CD8-positive, alpha-beta memory T cell (primary cell): ENCODE measurements at places on chromosomes 4 and X.
A peak's percentile ranks its signal among the peaks of the same experiment; 100 is the strongest.

DNA sequence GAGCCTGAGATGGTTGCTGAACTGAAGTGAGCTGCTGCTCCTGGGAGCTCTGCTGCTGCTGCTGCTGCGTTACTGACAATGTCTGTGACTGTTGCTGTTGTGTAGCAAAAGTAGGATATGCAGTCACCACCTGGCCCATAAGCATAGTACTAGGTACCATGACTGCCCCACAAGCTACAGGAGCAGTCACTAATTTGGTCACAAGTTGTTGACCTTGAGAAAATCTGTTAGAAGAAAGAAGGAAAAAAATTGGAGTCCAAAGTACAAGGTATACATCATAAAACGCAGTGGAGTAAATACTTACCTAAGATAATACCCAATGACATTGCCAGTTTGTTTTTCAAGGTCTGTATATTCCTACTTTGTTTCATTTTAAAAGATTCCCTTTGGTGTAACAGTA lies 42.6 kb downstream of the TMEM165 start:
- no peak for DNase-seq

DNA sequence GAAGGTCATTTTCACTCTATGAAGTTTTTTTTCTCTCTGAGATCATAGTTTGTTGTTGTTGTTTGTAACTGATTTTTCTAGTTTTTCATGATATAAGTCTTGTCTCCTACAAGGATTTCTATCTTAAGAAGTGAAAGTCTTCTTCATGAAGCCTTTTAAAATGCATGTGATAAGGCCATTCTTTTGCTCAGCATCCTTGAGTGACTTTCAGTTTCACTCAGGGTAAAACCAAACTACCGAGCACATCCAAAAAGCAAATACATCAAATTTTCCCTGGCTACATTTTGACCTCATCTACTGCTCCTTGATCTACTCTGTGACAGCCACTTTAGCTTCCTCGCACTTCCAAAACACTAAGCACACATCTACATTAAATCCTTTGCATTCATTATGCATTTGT lies 580.7 kb downstream of the KCTD8 start:
- no peak for DNase-seq

- no peak for DNase-seq
Observed at GRCh38 chrX:40107291-40108161, 9.8 kb upstream of the BCOR start.

- no peak for DNase-seq
Observed at GRCh38 chr4:83449009-83449408, 6.6 kb downstream of the HELQ start.

GRCh38 chr4:141410839-141411238 lies 190.1 kb downstream of the ZNF330 start:
- no peak for DNase-seq

GRCh38 chrX:154727871-154728270 lies 23.0 kb downstream of the GAB3 start:
- no peak for DNase-seq

DNA sequence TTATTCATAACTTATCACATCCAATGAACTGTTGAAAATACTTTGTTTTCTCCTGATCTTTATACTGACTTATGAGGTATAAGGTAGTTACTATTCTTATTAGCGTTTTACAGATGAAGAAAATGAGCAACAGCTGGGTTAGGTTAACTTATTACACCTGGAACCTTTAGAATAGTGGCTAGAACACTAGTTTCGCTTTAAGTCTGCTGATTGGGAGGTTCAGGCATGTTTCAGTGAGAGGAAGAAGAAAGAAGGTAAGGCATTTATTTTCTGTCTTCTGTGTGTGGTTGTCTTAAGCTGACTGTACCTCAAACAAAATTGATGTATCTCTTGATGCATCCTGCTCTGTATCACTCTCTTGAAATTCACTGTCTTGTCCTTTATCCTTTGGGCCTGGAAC lies 302.5 kb downstream of the GRID2 start:
- no peak for DNase-seq

GRCh38 chr4:15963001-15963451 lies at the start of gene FGFBP2:
Gene FGFBP2, minus strand, starts transcription at chr4:15963175. Its CDS starts 46 bp downstream, at chr4:15963129.
- peak; percentile 64 for DNase-seq

- DNase-seq = no peak
Observed at GRCh38 chrX:29940750-29941149, 274.6 kb upstream of the MAGEB2 start.

DNA sequence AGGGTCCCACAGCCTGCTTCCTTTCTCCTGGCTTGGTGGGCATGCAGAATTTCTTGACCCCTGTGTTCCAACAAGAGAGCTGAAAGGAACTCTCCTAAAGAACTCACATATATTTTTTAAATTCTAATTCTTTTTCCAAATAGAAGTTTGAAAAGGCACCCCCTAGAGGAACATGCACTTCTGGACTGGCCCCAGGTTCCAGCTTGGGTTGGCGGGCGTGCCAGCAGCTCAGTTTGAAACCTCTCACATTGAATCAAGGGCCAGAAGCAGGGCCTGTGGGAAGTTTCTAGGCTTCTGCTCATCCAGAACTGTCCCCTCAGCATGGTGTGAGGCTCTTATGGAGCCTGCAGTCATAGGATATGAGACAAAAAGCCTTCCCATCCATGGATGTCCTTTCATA lies 132.6 kb downstream of the ATG4A start:
- DNase-seq = no peak

- no peak for DNase-seq
Observed at GRCh38 chr4:131304686-131305085, 1844.4 kb upstream of the PCDH10 start.

DNA sequence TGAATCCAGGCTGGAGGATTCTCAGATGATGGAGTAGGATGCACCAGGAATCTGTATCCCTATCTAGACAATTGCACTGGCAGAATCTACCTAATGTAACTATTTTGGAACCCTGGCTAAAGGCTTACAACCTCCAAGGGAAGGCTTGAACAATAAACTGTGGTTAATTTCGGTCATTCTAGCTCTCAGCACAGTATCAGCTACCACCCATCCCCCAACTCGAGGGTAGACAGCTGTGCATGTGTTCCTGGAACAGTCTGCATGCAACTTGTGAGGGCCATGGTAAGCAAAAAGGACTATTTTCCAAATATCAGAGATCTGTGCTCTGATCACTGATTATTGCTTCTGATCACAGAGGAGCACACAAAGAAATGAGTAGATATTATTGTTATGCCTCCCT lies 34.0 kb downstream of the ELF2 start:
- DNase-seq = no peak

DNA sequence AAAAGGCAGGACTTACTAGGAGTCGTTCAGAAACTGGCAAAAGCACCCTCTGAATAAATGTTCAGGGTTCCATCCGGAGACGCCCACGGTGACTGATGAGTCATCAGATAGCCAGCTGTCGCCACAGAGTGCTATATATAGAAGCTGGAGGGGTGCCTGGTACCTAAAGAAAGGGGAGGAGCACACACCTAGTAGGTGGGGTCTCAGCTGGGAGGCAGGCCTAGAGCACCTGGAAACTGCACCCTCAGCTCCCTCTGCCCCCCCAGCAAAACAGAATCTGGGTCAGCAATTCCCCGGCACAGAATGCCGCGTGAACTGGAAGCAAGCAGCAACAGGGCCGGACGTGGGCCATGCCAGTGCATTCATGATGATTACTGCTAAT lies 242.0 kb downstream of the BCOR start:
- DNase-seq = peak; percentile 71

DNA sequence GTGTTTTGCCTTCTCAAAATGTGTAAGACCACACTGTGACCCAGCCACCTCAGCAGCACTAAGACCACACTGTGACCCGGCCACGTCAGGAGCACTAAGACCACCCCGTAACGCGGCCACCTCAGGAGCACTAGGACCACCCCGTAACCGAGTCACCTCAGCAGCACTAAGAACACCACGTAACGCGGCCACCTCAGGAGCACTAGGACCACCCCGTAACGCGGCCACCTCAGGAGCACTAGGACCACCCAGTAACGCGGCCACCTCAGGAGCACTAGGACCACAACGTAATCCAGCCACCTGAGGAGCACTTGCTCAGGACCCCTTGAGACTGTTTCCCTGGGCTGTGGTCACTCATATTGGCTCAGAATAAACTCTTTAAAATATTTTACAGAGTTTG lies 71.7 kb downstream of the MTNR1A start:
- DNase-seq = no peak

GRCh38 chr4:78922207-78922606 lies 17.0 kb downstream of the PAQR3 start:
- DNase-seq = no peak

GRCh38 chr4:4320951-4321714 lies 31.1 kb downstream of the ZBTB49 start:
- no peak for DNase-seq

GRCh38 chr4:78002260-78002659 lies 54.9 kb upstream of the FRAS1 start:
- no peak for DNase-seq

GRCh38 chr4:138938366-138938690 lies 77.3 kb upstream of the NOCT start:
- DNase-seq = no peak

DNA sequence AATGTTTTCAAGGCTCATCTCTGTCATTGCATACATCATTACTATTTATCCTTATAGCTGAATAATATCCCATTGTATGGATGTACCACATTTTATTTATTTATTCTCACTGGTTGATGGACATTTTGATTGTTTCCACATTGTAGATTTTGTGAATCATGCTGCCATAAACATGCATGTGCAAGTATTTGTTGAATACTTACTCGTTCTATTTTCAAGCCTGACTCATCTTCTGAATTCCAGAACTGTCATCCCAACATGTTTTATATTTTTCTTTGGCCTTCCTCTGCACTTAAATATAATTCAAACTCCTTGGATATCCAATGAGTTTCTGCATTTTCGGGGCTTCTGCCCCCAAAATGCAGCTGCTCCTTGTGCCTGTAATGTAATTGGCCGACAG lies 77.6 kb downstream of the MXRA5 start:
- no peak for DNase-seq

DNA sequence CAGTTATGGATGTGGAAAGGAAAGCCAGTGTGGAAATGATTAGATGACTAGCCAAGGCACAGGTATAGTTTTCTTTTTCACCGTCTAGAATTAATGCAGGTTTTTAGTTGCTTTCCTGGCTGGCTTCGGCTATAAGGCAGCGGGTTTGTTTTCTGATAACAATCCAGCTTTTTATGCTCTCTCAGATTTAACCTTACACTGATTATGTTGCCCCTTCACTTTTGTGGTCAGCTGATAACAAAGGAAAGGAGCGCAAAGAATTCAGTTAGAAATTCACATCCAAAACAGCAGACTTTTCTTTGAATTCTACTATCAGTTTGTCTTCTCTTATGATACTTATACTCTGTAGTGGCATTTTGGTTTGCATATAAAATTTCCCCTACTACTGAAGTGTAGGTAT lies 94.2 kb upstream of the CENPE start:
- no peak for DNase-seq

DNA sequence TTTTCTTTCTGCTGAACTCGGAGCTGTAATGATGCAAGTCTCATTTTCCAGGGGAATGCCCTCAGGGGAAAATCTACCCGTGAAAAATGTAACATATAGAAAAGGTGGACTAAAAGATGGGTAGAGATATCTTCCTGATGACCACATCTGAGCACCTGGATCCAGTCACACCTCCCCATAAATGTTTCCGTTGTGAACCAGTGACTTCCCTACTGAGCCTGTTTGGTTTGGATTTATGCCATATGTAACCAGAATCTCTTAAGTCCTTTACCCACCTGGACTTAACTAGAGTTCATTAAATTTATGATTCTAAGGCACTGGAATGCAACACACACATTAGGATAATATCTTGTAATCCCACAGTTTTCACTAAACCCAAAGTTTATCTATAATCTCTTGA lies 171.1 kb downstream of the ZNF330 start:
- DNase-seq = no peak

DNA sequence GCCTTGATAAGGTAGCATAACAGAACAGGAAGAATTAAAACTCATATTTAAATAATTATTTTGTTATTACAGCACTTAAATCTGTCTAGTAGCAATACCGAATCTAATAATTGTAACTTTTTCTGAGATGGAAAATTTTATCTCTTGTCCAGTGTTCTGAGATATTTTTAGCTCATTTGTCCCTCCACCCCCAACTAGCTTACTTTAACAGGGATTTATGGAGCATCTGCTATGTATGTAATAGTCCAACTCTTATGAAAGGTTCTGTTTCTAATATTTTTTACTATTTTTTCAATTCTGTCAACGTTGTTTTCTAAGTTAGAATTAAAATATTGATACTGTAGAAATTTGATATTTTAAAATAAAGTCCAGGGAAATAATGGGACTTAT lies 38.2 kb upstream of the NUDT6 start:
- no peak for DNase-seq

GRCh38 chrX:150018931-150019361 lies 80.7 kb upstream of the EOLA2 start:
- DNase-seq = no peak

- DNase-seq = peak; percentile 80
Observed at GRCh38 chrX:12791257-12792228, at the start of gene PRPS2. Gene PRPS2, plus strand, starts transcription at chrX:12791412. Its CDS starts 86 bp downstream, at chrX:12791498.

DNA sequence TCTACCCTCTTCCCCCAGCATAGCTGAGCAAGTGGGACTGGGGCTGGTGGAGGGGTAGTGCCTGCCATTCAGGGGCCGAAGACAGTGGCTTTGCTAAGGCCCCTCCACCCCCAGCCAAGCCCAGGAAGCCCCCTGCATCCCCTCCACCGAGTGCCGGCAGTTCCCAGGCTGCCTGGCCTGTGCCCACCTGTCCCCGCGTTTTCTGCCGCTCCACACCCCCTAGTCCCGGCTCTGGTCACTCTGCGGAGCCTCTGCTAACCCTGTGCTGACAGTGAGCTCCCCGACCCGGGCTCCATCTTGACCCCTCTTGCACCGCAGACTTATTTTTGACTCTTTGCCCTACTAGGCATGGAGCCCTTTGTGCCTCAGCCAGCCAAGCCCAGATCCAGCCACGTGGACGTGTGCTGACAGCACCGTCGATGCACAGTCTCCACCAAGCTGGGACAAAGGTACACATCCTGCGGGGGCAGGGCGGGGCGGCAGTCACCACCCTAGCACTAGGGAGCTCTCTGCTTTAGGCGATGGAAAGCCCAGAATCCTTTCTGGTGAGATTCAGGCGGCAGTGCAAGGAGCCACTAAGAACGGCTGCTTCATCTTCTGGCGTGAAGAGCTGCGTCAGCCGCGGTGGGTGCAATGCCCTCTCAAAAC lies 96.6 kb downstream of the PHKA2 start:
- DNase-seq = no peak

DNA sequence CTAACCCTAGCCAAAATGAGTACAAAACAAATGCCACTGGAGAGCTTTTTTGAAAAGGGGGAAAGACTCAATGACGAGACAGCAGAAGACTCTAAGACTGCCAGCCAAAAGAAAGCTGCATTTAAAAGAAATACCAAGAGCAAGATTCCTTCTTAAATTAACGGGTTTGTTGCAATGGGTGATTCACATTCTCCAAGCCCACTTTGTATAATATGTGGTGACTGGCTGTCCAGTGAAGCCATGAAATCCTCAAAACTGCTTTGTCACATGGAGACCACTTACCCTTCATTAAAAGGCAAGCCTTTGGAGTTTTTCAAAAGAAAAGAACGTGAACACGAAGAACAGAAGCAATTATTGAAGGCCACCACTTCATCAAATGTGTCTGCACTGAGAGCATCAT lies 68.2 kb downstream of the MRPL1 start:
- DNase-seq = no peak
